ENCODE measurements at places on chromosomes 6 and 20.

- no peak for DNase-seq
These were observed 27.4 kb downstream of the EPHA7 start for GRCh38 chr6:93391965-93392364.

DNA sequence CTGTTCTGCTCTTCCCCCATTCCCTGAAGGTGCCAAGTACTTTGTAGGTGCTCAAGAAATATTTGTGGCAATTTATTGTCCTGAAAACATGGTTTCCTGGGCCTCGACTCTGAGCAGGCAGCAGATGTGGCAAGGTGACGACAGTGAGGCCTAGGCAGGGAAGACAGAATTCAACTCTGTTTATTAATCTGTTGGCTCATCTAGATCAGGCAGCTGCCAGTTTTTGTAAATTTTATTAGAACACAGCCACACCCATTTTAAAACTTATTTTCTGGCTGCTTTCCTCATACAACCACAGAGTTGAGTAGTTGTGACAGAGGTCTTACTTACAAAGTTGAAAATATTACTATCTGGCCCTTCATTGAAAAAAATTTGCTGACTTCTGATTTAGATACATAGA, 24.5 kb downstream of the MAPK14 start:
- DNase-seq: no peak

GRCh38 chr6:63886341-63886740, 250.7 kb downstream of the PHF3 start:
- DNase-seq: no peak

DNA sequence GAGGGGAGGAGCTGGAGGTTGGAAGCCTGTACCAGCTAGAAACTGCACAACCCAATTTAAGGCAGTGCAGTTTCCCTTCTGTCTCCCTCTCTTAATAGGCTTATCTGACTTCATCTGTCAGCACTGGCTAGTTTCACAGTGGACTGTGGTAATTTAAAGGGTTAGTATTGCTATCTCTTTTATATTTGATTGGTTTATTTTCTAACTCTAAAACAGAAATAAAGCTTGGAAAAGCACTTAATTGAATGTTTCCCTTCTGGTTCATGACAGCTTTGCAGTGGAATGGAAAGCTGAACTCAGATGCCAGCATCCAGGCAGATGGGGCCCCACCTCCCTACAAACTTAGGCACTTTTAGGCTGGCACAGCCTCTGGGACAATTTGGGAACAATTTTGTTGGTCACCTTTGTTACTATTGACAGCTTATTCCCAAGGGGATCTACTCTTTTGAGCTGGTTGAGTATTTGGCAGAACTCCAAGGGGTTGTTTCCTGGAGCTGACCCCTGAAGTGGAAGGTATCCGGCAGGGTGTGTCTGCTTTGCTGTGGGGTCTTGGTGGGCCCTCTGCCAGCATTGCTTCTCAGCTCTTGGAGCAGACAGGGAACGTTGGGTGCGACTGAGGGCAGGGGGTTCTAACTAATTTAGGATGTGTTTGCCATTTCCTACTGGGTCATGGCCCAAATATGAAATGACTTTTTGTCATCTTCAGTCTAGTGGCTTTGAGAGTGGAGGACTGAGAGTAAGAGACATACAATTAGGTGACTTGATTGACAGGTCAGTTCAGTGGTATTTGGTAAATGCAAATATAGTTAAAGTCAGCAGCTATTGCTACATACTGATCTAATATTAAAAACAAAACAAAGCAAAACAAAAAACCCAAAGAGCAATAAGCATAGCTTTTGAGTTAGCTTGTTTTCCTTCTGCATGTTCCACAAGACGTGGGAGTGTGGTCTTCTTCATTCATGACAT, 9.3 kb downstream of the SH3BGRL2 start:
- DNase-seq: no peak

Data from germinal center (tissue), 1 donor.